CD4-positive, alpha-beta T cell treated with Interleukin-1 beta for 1 hour (primary cell): ENCODE measurements at places on chromosomes 3 and 15.

- DNase-seq = no peak
These were observed 43.6 kb downstream of the C2CD4B start for GRCh38 chr15:62121273-62122015.

DNA sequence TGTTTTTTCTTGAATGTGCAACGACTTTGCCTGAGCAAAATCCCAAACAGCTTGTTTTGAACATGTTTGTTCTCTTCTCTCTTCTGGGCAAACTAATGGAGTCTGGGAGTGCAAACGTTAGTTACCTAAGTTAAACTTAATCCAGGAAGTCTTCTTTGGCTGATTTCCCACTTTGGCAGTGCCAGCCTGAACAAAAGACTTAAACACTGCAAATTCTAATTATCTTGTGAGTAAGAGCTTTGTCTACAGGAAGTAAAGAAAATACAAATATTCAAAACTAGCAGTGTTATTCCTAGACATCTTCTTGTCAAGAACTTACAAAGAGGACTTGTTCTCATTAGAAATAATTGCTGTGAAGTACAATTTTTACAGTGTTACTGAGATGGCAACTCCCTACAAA is 16.7 kb upstream of the DENND6A start:
- DNase-seq = no peak

- DNase-seq = no peak
These were observed 164.1 kb upstream of the CCDC54 start for GRCh38 chr3:107213044-107213669.

- DNase-seq = no peak
These were observed 3.9 kb upstream of the CXCR6 start for GRCh38 chr3:45939341-45939771.

DNA sequence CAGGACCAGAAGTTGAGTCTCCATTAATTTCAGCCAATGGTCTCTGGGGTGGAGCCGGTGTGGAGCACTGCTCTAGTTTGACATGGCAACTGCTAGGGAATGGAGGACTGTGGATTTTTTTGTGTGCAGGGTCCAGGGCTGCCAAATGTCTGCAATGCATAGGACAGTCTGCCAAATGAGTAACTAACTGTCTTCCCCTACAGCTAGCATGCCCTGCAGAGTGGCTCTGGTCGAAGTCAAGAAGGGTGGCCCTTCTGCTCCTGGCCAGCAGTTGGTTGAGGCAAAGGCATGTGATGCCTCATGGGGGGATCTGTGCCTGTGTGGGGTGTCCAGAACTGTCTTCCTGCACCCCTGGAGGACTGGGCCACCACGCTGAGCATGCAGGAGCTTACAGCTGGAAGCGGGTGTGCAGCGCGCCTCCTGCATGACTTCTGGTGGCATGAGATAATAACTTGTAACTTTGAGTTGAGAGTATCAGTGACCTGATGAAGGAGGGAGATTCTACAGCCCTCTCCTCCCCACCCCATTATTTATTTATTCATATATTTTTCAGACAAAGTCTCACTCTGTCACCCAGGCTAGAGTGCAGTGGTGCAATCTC is 4.6 kb downstream of the TPRA1 start:
- no peak for DNase-seq

DNA sequence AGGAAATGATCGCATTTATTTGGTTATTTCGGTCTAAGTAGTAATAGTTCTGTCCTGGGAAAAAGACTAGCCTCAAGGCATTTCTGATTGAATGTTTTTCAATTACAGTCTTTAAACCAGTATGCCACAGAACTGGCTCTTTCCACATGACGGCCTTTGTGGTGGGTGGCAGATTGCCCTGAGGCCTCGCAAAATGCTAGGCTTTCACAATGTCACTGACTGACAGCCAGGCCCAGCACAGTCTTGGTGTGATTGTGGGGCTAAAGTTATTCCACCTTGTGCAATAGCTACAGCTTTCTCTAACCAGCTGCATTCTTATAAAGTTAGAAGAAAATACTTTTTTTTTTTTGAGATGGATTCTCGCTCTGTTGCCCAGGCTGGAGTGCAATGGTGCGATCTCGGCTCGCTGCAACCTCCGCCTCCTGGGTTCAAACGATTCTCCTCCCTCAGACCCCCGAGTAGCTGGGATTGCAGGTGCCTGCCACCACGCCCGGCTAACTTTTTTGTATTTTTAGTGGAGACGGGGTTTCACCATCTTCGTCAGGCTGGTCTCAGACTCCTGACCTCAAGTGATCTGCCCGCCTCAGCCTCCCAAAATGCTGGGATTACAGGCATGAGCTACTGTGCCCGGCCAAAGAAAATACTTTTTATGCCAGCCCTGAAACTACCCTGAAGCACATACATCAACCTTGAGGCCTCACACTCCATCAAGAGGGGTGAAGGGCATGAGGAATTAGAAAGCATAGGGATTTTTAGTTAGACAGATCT is 2.5 kb upstream of the ADIPOQ start:
- DNase-seq = no peak

- DNase-seq = no peak
These were observed 294.5 kb downstream of the FHIT start for GRCh38 chr3:60956729-60957128.

GRCh38 chr3:161050935-161051334 is 54.2 kb downstream of the B3GALNT1 start:
- DNase-seq = no peak

- no peak for DNase-seq
These were observed at the start of gene TLR9 for GRCh38 chr3:52225452-52226228. Gene TLR9, minus strand, starts transcription at chr3:52225645. Its CDS starts 116 bp downstream, at chr3:52225529.

GRCh38 chr3:138180375-138181029 is 5.8 kb upstream of the DBR1 start:
- peak; percentile 51 for DNase-seq

DNA sequence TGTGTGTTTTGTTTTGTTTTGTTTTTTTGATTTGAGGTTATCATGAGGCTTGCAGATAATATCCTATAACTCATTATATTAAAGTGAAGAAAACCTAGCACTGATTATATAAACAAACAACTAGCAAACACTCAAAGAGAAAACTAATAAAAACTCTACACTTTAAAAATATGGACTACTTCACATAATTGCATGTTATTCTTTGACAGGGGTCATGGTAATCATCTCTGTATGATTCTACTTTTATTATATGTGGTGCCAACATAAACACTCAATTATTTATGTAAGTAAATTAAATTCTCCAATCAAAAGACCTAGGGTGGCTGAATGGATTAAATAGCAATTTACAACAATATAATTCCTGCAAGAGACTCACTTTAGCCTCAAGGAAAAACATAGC is 44.6 kb upstream of the P3H2 start:
- DNase-seq = no peak

GRCh38 chr3:124126436-124127023 is 134.6 kb upstream of the ROPN1 start:
- DNase-seq = no peak

- DNase-seq = no peak
These were observed 20.8 kb downstream of the NFKBIZ start for GRCh38 chr3:101870138-101870537.

- no peak for DNase-seq
These were observed 32.9 kb upstream of the CSPG5 start for GRCh38 chr3:47611576-47611975.

DNA sequence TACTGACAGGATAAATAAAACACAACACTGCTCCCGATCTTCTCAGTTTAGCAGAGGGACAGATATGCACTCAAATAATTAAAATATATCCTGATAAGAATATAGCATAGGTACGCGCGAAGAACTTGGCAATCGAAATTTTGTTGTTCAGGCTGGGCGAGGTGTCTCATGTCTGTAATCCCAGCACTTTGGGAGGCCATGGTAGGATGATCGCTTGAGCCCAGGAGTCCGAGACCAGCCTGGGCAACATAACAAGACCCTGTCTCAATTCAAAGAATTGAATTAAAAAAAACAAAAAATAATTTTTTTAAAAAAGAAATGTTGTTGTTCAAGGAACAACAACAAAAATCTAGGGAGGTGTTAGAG is 7.6 kb downstream of the B2M start:
- DNase-seq = peak; percentile 32

- no peak for DNase-seq
These were observed 53.8 kb downstream of the TMED3 start for GRCh38 chr15:79364571-79365240.

DNA sequence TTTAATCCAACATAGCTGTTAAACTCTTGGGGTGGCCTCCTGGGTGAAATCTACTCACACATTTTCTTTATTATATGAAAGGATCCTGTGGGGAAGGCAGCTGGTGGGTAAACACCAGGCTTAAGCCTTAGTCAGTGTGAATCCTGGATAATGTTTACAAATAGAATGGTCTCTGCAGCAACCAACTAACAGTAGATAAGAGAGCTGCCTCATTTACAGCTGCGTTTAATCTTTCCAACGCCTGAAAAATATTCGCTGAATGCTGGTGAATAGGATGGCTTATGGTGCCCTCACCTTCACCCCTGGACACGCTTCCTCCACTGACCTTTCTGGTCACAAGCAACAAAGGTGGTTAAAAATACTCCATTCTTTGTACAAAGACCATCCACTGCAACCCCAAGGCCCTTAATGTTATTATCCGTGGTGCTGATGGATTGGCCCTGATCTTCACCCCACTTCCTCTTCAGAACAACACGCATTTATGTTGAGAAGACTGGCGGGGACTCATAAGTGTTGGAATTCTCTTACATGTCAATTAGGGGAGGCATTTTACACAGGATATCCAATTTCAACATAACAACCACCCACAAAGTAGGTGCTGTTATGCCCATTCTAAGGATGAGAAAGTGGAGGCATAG is 120.0 kb upstream of the FRMD4B start:
- no peak for DNase-seq

- no peak for DNase-seq
These were observed 3.7 kb upstream of the CLDN1 start for GRCh38 chr3:190325923-190326322.

GRCh38 chr3:68876112-68876713 is 56.1 kb downstream of the TAFA4 start:
- peak; percentile 59 for DNase-seq
